ENCODE measurements at places on chromosomes 7 and 10.

DNA sequence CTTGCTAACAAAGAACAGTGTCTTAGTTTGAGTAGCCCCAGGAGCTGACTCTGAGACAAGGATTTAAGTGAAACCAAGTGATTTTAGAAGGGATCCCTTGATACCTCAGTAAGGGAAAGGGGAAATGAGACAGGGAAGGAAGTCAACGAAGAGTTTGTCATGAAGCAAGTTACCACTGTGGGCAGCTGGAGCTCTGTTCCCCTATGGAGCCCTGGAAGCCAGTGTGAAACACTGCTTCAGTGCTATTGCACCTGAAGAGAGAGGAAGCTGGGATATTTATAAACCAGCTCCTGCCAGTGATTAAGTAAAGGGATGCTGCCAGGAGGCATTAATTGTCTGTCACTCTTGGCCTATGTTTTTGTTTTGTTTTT, 58.9 kb upstream of the WAPL start:
- DNase-seq = no peak

GRCh38 chr7:40604601-40605438, 470.0 kb downstream of the SUGCT start:
- DNase-seq = no peak

GRCh38 chr10:70619271-70620019, 16.9 kb upstream of the PRF1 start:
- DNase-seq = no peak

DNA sequence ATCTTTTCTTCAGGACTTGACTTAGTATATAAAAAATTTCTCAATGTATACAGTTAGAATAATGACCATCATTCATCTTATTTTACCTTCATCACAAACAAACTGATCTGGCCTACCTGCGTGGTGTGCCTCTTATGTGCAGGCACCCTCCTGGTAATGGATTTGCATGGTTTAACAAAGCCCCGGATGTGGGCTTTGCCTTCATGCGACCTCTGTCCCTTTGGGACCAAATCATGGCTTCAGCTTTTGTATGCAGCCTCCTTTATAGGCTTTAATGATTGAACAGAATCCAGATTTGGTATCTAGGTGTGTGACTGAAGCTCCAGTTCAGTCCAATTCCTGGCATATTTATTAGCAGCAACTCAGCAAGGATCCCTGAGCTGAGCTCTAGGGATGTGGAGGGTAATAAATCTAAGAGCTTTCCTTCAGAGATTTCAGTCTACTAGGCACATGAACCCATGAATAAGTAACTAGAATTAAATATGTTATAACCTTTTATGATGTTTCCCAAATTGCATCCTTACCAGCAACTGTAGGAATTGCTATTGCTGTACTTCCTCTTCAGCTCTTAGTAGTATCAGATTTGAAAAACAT, 256.9 kb downstream of the ABCA13 start:
- DNase-seq = no peak

- no peak for DNase-seq
Measured at GRCh38 chr7:92749327-92749755, 87.0 kb downstream of the CDK6 start.
